ENCODE measurements at places on chromosomes 2 and 18.

- DNase-seq = no peak
Observed at GRCh38 chr18:41372046-41372665, 582.9 kb upstream of the PIK3C3 start.

GRCh38 chr2:74414881-74415761 lies 6.3 kb downstream of the C2orf81 start:
- DNase-seq = peak; percentile 47

- no peak for DNase-seq
Observed at GRCh38 chr2:70113359-70114070, 26.2 kb downstream of the PCBP1 start.

GRCh38 chr2:41199334-41199733 lies 747.4 kb upstream of the SLC8A1 start:
- DNase-seq = no peak

- no peak for DNase-seq
Observed at GRCh38 chr2:20212459-20212870, 12.5 kb downstream of the SDC1 start.

DNA sequence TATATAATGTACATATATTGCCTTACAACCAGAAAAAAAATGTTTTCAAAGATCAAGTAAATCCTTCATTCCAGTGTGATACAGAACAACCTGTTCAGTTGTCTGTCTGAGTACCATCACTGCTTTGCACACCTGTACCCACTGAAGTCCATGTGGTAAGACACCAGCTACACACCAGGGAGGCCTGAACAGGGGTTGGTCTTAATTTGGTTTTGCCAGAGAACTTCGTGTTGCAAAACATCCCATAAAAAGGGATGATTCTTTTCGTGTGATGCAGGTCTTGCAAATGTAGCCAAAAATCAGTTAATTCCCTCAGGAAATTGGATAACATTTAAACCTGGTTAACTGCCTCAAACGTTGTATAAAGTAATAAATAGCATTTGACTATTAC lies 73.7 kb upstream of the SLC1A4 start:
- DNase-seq = no peak

DNA sequence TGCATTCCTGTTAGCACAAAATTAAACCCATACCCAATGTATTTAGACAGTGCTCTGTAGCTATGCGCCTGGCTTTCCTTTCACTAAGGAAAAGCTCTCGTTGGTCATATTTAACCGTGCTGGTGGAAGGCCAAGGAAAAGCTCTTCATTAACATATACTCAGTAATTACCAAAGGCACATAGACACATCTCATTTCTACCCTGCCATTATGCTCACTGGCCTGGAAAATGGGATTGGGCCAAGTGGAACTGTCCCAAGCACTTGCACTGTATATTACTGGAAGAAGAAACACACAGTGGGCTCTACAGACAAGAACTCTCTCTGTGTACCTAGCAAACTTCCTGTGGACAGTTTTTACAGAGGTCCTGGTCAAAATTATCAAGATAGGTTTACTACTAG lies 274.4 kb downstream of the ERBB4 start:
- no peak for DNase-seq

DNA sequence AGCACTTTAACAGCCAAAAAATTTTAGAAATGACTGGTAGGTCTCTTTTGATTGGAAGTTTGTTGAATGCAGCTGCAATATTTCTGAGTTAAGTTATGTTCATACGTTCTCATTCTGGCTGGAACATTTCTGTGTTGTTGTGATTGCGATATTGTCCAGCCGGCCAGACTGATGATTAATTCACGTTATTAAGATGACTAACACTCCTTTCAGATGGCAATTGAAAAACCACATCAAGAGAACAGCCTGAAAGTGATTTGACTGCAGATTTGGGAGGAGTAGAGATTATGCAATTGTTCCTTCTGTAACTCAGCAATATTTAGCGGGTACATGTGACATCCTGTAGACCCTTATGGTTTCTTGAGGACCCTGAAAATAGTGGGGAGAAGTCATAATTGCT lies 133.7 kb downstream of the FBXO15 start:
- no peak for DNase-seq

GRCh38 chr18:47873625-47874024 lies 56.8 kb downstream of the SMAD2 start:
- no peak for DNase-seq
